ENCODE measurements at places on chromosomes 16 and 17.

GRCh38 chr16:76963614-76964315, 227.2 kb upstream of the MON1B start:
- DNase-seq: no peak

DNA sequence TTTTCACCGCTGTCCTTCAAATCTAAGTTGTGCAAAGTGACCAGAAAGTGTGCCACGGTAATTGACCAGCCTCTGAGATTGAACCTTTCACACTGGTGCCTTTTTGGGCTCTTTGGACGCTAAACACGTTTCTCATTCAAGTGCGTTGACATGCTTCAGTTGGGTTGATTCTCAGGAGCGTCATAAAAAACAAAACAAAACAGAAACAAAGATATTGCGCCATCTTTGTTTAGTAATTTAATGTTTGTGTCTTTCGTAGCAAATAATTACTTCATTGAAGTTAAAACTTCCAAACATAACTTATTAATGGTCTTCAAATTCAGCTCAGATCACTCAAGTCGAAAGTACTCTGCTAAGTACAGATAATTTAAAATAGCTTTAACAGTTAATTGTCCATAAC, 80.2 kb downstream of the OR1D5 start:
- no peak for DNase-seq

DNA sequence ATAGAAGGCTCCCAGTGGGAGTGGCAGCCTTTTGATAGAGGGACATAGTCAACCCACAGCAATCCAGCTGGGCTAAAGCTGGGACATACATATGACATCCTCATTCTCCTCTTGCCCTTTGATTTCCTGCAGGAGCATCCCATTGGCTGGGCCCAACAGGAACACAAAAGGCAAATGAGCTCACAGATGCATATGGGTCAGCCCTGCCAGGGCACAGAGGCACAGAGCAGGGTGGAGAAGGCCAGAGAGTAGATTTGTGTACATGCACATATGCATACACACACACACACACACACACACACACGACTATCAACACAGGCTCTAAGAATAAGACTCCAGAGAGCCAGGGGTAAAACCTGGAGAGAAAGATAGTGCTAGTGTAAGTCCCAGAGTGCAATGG, 58.6 kb downstream of the MMD start:
- no peak for DNase-seq

- DNase-seq: no peak
Measured at GRCh38 chr16:48011466-48011865, 144.3 kb downstream of the ABCC12 start.

- no peak for DNase-seq
Measured at GRCh38 chr16:5041600-5042133, 7.9 kb upstream of the NAGPA start.

DNA sequence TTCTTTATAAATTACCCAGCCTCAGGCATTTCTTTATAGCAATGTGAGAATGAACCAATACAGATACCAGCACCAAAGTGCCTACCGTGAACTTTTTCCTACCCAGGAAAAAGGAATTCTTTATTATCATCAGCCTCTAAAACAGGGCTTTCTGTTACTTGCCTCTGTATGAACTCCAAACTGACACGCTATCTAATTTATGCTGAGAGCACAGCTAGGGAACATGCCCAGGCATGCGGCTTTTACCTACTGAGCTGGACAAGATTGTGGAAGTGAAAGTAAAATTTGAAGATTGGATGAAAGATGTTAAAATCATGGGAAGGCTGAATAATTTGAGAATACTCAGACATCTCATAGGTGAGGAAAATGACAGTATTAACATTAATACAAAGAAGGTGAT, 24.4 kb upstream of the ADCY9 start:
- no peak for DNase-seq

GRCh38 chr17:41060052-41060604, at the start of gene KRTAP2-3:
KRTAP2-3 (minus strand) TSS chr17:41060114; CDS start chr17:41060050, 64 bp downstream.
- no peak for DNase-seq

DNA sequence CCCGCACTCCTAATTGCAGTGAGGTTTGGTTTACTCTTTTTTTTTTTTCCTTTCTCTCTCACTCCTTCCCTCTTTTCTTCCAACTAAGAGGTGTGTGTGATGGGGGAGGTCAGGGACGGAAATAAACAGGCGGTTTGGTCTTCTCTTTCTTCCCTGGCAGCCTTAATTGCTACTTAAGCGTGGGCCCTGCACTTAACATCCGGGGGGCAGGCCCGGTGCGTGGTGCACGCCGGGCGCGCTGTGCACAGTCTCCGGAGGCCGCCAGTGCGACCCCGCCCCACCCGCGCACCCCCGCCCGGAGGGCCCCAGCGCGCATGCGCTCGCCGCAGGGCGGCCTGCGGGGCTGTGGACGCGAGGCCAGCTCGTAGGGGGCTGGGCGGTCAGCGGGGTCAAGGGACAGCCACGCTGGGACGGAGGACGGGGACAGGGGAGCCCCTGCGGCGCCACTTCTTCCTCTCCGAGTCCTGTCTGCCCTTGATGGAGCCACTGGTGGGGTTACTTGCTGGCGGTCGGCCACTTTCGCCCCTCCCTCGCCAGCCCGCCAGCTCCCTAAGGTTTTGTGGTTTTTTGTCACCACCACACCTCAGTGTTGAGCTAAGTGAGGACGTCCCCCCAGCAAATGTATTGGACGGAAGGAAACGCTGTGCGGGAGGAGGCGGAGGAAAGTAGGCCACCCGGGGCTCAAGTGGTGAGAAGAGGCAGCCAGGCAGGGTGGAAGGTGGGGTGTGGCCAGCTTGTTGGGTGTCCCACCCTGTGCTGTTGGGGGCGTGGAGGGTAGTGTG, 120.9 kb downstream of the MRM1 start:
- DNase-seq: no peak

DNA sequence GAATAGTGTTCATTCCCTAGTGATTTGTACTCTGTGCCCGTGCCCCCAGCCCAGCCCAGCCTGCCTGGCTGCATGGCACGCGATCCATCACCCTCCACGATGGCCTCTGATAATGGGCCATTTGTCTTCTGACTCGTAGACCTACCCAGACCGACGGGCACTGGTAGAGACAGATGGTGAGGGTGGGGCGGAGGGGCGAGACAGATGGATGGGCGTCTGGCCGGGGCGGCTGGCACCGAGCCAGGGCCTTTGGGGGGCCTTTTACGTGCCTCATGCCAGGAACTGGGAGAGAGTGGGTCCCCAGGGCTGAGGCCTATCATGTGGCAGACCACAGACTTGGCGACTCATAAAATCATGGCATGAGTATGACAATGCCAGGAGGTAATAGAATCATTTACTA, 25.4 kb downstream of the CRHR1 start:
- DNase-seq: no peak

DNA sequence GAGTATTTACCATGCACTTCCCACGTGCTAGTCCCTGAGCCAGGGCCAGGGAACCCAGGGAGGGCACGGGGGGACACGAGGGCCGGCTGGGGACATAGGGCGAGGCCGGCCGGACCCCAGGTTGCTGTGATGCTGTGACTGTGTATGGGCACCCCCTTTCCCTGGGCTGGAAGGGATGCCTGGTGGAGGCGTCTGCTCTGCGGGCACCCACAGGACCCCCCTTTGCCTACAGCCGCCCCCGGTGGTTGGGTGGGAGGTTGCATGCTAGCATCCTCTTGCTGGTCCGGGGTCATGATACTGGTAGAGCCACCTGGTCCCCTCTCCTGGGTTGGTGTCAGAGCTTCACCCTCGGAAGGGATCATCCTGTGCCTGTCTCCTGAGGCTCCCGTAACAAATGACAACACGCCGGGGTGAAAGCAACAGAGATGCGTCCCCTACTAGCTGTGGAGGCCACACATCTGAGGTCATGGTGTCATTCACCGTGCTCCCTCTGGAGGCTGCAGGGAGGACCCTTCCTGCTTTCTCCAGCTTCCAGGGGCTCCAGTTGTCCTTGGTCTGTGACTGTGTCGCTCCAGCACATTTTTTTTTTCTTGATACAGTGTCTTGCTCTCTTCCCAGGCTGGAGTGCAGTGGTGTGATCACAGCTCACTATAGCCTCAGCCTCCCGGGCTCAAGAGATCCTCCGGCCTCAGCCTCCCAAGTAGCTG, 3.1 kb upstream of the CIAO3 start:
- DNase-seq: no peak

DNA sequence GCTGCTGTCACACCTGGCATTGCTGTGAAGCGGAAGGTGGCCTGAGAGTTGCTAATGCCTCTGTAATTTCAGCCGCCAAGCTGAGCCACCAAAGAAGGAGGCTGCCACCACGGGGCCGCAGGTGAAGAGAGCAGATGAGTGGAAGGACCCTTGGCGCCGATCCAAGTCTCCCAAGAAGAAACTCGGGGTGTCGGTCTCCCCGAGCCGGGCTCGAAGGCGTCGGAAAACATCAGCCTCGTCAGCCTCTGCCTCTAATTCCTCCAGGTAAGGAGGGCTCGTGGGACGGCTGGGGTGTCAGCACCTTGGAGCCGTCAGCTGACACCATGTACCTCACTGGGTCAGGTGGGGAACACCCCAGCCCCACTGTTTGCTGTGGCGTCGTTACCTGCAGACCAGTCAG, 16.2 kb upstream of the IL17C start:
- no peak for DNase-seq

- DNase-seq: no peak
Measured at GRCh38 chr17:56976941-56977608, 856 bp upstream of the SCPEP1 start.

DNA sequence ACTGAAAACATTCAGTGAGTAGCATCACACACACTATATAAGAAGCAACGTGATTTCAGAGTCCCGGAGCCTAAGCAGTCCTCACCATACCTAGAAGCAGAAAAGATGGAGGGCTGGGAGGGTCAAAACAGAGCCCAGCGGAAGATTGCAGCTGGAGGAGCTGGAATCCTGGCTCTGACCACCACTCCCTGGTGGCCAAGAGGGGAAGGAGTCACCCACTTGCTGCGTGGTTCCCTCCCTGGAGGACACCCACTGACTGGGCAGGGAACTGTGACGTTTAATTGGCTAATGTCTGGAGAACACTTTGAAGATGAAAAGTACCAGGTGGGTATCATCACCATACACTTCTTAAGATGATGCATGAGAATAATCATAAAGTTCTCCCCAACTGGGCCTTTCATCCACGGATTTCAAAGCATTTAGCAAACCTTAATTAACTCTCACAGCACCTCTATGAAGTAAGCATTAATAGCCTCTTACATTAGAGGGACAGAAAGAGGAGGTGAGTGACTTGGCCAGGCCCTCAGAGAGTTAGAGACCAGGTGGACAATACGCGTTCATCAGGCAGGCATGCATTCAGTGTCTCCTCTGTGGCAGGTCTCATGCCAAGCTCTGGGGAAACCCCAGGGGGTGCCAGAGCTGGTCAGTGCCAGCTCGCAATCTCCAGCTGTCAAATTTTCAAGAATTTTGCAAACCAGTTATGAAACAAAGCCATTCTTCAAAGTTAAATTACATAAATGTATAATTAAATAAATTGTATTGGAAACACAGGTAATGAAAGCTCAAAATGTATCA, 137.9 kb downstream of the AXIN2 start:
- DNase-seq: no peak

- no peak for DNase-seq
Measured at GRCh38 chr16:5005916-5006315, 27.8 kb downstream of the NAGPA start.

DNA sequence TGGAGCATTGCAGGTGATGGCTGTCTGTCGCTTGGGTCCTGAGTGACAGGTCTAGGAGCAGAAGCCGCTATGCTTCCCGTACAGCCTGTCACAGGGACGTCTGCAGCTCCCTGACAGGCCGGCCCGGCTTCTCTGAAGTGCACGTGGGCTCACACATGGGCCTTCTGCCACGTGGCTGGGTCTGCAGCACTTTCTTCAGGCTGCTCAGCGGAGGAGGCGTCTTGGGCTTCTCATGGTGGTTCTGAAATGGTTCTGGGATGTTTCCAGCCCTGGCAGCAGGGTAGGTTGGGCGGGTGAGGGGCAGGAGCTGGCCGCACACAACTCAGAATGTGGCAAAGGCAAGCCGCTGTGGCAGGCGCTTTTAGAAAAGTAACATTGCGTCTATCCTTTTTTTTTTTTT, 80.3 kb upstream of the ZNF750 start:
- DNase-seq: no peak

DNA sequence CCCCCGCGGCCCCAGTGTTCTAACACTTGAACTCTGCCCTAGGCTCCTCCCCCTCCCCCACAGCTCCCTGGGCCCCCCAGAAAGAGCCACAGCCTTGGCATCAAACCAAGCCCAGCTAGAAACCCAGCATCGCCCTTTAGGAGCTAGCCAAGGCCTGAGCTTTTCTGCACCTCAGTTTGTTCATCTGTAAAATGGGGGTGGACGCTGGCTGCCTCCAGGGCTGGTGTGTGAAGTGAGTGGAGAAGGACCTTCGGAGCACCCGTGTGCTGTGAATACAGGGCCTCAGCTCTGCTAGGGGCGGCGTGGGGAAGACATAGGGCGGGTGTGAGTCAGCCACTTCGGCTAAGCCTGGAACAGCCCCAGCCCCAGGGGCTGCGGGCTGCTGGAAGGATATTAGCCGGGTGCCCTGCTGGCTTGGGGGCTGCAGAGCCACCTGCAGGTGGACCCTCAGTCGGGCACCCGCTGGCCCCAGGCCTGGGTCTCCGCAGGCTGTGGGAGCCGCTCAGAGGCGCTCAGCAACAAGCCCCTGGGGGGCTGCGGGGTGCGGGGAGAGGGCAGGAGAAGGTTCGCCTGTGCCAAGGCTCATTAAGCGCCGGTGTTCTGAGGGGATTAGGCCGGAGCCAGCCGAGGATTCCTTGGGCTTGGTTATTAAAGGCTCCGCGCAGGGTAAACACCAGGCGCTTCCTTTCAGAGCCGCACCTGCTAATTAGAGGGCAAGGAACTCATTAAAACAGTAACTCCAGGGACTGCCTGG, 217.0 kb upstream of the CIBAR2 start:
- DNase-seq: no peak

GRCh38 chr17:59405944-59406705, 74.7 kb downstream of the YPEL2 start:
- no peak for DNase-seq

All from left renal cortex interstitium (tissue), 4 donors.